ENCODE measurements at places on chromosomes 5 and 9.
A peak's percentile ranks its signal among the peaks of the same experiment; 100 is the strongest.

GRCh38 chr9:88680505-88681160 is 145.7 kb downstream of the NXNL2 start:
- no peak for DNase-seq

GRCh38 chr5:67393211-67393610 is 196.6 kb upstream of the CD180 start:
- no peak for DNase-seq

DNA sequence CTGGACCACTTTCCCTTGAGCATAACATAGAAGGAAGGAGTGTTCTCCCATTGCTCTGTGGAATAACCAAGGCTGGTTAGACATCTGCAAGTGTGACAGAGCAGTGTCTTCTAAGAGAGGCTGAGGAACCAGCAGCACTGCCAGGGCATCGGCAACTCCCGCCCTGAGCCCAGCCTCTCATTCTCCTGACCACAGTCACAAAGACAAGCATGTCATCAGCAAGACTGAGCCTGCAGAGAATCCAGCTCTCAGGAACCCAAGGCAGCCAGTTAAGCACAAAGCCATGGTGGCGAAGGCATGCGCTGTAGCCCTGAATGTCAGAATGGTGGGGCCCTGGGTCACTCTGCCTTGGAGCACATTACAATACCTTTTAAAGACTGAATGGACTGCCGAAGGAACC is 253.9 kb downstream of the AGTPBP1 start:
- peak; percentile 61 for DNase-seq

DNA sequence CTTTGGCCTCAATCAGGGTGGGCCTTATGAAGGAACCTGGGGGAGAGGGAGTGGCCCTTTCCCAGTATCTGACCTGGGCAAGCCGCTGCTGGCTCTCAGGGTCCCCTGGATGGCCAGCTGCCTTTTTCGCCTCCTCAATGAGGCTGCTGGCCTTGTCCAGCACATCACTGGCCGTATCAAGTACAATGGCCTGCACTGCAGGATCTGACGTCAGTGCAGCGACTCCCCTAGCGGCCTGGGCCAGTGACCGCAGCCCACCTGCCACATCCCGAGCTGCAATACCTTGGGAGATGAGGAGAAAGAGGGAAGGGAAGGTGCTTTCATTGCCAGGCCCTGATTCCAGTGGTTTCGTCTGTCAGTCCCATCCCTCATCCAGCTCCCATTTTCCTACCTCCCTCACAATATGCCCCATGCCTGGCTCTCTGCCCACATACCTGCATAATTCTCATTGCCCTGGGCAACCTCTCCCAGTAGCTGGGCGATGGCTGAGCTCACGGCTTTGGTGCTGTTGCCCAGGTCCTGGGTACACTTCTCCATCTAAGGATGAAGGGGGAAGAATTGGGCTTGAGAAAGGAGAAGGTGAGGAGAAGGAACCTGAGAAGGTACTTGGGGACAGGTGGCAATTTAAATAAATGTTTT is 19.1 kb downstream of the TLN1 start:
- DNase-seq = no peak

- DNase-seq = peak; percentile 57
Observed at GRCh38 chr5:32312197-32312594, 543 bp downstream of the MTMR12 start.

GRCh38 chr5:139296862-139297326 is 3.4 kb downstream of the MATR3 start:
- DNase-seq = no peak

DNA sequence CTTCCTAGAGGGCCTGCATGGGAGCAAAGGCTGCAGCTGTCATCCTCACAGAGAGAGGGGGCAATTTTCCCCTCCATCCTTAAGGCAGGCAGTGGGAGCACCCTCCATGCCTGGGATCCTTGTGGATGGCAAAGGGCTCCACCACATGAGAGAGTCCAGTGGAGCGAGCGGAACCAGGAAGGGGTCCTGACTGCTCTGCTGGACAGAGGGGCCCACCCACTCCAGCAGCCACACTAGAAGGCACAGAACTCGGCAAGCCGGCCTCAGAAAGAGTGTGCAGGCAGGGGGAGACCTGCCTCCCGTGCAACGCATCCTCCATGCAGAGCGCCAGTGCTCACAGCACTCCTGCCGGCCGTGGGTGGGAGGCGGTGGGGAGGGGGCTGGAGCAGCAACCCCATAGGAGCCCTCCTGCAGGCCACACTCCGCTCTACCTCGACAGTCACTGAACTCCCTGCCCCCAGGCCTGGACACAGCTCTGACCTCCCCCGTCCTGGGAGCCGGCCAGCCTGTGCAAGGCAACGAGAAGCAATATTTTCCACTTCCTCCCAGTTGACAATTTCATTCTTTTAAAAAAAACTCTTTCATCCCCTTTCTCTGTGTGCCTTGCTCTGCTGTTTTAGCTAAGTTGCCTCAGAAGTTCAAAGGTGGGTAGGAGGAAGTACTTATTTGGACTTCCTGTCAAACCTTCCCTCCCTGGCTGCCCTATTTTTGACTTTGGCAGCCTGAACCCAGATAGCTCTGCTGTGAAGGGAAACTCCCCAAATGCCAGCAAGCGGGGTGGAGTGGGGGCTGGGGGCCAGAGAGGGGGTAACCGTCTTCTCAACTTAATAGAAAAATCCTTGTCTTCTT is 5.3 kb upstream of the LCP2 start:
- no peak for DNase-seq

DNA sequence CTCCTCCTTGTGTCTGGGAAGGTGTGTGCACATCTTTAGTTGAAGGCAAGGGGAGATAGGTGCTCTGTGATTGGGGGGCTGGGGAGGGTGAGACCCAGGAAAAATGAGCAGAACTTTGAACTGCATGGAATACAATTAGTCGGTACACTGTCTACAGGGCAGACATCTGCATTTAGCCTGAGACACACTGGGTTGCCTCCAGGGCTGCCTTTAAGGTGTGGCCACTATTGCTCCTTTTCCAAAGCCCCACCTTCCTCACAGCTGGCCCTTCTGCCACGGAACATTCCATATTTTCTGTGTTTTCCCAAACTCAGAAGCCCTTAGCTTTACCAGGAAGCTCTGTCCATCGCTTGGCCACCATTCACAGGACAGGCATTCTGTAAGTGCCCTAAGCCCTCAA is 247.9 kb downstream of the HSPA4 start:
- no peak for DNase-seq

- no peak for DNase-seq
Observed at GRCh38 chr5:16659536-16659935, 42.7 kb upstream of the RETREG1 start.

DNA sequence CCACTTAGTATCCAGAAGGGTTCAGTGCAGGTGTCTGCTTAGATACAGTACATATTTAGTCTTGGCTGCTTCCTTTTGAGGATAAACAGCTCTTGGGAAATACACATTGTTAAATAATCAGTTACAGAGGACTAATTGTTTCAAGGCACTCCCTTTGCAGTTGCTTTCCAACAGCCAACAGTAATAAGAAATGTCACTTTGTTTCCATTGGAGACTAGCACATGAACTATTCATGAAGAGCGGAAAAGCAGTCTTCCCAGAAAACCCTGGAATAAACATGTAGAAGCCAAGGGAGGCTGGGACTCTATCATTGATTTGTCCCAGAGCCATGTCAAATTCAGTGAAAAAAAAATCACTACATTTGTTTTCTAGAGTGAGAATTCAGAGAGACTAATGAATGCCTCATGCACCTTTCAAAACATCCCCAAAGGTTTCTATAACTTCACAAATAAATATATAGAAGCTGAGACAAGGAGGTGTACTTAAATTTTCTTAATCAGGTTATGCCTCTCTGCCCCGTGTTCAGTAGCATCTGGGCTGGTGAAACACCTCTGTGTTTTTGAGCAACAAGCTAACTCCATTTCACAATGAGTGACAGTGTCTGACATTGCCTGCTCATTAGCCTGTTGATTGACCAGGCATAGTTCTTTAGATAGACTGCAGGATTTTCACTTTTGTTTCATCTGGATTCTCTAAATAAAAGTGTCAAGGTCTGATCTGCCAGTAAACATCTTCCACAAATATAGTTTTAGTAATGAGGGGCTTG is 271.5 kb downstream of the ARRDC3 start:
- peak; percentile 50 for DNase-seq

DNA sequence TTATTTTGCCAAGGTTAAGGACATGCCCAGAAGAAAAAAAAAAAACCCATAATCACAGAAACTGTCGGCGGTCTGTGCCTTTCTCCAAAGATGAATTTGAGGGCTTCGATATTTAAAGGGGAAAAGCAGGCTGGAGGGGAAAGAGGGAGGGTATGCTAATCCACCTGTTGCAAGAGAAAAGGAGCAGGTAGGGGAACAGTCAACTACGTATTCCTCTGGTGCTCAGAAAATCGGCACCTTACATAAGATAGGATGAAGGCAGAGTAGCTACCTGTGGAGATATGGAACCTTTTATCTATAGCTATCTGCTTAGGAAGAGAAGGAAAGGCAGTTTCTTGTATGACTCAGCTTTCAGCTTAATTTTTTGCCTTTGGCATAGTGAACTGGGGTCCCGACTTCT is 77.7 kb downstream of the PTCD2 start:
- DNase-seq = no peak

GRCh38 chr9:14870090-14870489 is 40.1 kb downstream of the FREM1 start:
- DNase-seq = no peak

DNA sequence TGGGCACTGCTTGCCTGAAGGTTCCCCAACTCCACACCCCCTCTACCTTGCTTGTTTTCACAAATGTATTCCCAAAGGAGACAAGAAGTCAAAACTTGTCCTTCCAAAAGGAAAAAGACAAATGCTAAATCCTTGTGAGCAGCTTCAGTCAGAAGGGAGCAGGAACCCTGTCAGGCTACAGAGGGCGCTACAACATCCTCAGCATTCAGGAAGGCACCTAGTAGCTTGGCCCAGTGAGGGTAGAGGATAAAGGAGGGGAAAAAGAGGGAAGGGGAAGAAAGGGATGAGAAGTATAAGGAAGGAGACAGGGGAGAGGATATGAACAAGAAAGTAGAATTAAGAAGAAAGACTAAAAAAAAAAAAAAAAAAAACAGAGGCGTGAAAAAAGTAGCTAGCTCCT is 97.5 kb downstream of the MLLT3 start:
- peak; percentile 42 for DNase-seq

DNA sequence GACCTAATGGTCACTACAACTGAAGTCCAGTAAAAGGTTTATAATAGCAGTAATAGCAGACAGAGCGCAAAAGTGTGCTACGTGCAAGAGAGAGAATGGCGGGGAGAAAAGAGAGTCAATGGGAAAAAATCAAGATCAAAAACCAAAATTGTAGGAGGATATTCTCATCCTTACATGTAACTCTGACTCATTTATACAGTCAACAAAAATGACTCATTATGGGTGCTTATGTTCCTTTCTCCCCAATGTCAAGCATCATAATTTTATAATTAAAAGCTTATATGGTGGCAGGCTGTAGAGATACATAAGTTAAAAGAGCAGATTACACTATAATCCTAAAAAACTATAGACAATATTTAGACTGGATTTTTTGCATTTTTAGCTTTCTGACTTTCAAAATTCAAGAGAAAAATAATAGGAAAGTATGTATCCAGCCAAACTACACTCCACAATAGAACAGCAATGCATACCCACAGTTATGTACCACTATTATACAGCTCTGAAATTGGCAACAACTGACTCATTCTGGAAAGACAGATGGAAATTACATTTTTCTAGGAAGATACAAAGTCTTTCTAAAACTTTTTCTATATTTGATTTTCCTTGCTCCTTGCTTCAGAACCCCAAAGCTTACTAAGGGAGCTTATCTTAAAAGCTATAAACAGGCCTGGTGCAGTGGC is 78.4 kb downstream of the PLPP1 start:
- peak; percentile 68 for DNase-seq

GRCh38 chr9:129590466-129590865 is 30.4 kb downstream of the C9orf50 start:
- DNase-seq = no peak

- DNase-seq = peak; percentile 96
Observed at GRCh38 chr5:135491552-135492318, 39.6 kb upstream of the TIFAB start.

GRCh38 chr9:86783884-86784283 is 163.4 kb downstream of the GAS1 start:
- DNase-seq = peak; percentile 13

DNA sequence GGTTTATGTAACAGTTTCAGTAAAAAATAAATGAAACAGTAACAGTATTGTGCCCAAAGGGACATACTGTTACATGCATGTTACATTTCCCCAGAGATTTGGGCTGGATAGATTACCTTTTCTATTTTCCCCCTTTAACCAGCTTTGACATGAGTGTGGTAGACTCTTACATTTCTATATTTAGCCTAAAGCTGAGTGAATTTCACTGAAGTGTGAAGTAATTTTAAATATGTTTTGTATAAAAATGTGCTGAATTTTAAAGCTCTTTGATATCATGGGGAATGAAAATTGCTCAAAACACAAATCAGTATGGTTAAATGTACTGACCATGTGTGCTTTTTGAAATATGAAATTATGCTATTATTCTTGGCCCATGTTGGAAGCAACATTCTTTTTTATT is 122.3 kb upstream of the CDH10 start:
- no peak for DNase-seq

DNA sequence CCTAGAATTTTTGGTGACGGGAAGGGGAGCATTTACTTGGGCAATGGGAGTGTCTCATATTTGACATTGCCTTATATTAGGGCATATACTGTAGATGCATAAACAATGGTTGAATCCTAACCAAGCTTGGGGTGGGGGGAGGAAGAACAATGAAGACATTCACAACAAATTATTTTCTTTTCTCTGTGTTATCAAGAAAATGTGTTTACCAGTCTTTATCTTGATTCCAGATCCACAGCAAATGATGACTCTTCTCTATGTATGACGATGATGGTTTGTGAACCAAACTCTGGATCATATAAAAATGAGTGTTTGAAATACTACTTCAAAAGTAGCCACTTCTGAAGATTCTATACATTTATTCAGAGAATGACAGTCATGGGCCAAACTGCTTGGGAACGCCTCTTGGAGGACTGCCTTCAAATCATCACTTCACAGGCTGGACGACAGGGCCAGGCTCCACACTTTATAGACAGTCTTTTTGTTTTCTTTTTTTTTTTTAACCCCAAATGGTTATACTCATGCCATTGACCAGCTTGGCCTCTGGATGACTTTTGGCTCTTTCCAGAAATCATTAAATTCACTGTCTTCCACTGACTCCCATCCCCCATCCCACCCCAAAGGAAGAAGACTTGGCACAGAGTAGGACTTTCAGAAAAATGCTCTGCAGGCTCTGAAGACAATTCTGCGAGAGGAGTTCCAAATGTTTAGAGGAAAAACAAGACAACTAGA is 123.8 kb upstream of the LIFR start:
- DNase-seq = no peak

GRCh38 chr5:72166070-72166979 is 59.0 kb downstream of the MAP1B start:
- DNase-seq = peak; percentile 97

DNA sequence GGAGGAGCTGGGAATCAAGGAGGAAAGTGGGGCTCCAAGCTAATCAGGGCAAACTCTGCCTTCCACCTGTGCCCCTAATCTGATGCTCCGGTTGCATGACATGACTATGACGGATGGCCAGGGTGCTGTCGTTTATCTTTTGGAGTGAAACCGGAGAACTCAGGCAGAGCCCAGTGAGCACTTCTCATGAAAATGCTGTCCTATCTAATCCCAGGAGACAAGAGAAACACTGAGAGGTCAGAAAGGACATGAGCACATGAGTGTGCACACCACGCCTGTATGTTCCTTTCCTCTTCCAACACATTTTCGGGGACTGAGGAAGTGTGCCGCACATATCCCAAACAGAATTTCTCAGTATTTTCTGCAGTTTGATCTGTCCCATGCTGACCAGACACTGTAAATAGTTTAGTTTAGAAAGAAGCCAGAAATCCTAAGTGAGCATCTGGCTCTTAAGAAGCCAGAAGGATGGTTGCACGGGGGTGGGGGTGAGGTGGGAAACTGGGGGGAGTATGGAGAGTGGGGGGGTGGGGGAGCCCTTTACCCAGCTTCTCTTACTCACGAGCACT is 217.1 kb downstream of the TSSK1B start:
- DNase-seq = no peak
